ENCODE measurements at places on chromosomes 1 and 21.

GRCh38 chr1:8384577-8384976, 66.7 kb downstream of the SLC45A1 start:
- no peak for DNase-seq

- DNase-seq = no peak
These were observed 29.6 kb upstream of the CPLANE2 start for GRCh38 chr1:16266411-16267118.

GRCh38 chr1:7093297-7093696, 308.0 kb downstream of the CAMTA1 start:
- DNase-seq = no peak

DNA sequence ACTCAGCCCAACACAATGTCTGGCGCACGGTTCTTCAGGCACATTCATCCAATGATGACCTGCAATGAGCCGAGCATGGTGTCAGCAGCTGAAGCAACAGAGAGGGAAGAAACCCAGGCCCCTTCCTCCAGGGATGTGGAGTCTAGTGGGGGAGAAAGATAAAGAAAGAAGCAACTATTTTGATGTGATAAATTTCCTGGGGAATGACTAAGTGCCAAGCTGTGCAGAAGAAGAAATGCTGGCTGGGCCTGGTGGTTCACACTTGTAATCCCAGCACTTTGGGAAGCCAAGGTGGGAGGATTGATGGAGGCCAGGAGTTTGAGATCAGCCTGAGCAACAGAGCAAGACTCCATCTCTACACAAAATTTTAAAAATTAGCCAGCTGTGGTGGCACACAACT, 561.8 kb downstream of the KIF26B start:
- no peak for DNase-seq

GRCh38 chr21:31557421-31558188, 101.9 kb upstream of the SOD1 start:
- DNase-seq = no peak

DNA sequence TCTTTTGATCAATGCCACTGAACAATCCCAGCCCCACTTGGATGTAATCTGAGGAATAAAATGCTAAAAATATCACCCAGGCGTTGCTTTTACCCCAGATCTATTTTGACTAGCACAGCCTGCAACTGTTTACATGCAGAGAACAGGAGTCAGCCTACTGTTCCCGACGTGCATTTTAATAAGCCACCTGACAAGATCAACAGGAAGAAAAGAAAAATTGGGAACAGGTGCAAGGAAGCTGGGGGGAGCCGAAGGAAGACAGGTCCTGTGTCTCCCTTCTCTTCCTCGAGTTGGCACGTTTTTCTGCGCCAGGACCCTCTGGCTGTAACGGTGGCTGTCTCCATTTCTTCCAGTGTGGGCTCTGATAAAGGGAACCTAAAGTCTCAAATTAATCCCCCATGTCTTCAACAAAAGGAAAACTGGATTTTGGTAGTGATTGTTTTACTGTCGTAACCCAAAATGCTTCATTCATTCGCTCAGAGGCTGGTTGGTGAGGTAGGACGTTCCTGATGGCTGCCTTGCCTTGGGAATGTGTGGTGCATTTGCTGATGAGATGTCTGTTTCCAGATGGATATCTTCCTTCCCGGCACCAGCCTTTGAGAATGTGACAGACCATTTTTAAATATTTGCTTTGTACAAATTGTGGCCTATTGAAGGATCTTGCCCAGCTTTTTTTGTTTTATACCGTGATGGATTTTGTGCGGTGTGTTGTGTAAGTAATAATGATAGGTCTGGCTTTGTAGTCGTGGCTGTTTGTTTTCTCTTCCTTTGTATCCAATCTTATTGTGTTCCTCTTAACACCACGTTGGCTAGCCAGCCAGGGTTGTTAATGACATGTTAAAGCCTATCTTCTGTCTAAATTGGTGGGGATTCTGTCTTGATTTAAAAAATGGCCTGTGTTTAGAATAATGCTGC, 117.5 kb downstream of the C1orf21 start:
- DNase-seq = no peak

DNA sequence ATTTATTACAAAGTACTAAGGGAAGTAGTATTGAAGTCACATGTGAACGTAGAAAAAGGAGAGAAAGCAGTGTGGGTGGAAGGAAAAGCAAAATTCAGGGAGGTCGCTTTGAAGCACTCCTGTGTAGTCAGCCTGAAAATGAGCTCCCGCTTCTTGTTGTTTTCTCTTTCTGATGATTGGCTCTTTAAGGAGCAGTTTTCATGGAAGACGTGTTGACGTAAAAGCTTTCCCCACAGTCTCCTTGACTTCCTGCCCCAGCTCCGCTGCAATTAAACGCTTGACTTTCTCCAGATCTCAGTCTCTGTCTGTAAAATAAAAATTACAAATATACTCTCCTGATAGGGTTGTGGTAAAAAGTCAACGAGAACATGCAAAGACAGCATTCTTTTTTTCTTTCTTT, 661.5 kb upstream of the ZP4 start:
- no peak for DNase-seq

DNA sequence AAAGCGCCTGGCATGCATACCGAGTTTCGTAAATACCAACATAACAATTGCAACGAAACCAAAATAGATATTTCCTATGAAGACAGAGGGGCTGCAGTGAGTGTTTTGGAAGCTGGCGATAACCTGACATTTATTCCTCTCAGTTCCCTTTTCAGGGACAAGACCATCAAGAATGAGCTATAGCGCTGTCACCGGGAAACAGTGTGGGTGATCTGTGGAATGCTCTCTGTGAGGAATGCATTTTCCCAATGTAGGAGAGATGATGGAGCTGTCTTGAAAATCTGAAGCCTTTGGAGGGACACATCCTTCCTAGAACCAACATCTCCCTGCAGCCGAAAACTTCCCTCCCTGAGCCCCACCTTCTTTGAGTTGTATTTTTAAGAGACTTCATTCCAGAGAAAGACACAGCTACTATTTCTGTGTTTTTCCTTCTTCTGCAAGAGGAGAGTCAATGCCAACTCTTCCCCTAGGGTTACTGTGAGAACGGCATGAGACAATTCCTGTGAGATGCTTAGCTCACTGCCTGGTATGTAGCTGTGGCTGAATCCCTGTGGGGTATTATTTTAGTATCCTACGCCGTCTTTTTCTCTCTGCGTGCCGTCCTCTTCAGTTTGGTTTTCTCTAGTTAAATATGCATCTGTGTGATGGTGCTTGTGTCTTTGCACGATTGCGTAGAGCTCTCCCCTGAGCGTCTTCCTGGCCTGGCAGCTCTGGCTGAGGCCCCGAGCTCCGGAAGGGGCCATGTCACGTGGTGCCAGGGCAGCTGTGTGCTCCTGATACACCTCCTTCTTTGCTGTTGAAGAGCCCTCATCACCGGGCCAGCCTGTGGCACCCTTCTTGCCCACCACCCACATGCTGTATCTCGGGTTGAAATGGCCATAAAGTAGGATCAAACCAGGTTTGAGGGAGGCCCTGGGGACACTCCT, 45.2 kb downstream of the AJAP1 start:
- DNase-seq = peak; percentile 55

GRCh38 chr21:18151046-18151445, 93.6 kb upstream of the CHODL start:
- no peak for DNase-seq

DNA sequence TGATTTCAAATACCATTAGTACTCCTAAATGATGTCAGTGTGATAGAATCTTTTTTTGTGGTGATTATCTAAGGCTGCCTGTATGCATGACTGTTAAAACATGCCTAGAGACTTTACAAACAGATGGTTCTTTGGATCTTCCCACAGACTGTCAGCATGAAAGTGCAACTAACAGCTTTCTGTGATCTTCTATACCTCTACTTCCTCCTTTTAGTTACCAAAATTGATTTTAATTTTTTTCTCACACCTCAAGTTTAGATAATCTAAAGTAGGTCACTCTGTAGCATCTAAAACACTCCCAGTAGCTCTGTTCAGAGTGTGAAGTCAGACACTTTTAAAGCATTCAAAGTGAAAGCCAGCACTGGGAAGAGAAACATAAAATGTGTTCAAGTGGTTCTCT, 534.5 kb downstream of the PTPRC start:
- no peak for DNase-seq

DNA sequence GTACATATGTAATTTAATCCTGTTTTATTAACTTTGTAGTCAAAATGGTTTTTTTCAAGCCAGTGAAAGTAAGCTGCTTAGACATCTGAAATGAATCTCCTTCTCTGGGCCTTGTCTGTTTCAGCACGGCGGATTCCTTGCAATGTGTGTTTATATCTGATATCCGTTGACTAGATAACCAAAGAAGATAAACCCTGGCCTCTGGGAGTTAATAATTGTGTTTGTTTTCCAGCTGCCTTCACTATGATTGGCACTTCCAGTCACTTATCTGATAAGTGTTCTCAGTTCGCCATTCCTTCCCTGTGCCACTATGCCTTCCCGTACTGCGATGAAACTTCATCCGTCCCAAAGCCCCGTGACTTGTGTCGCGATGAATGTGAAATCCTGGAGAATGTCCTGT, 63.5 kb upstream of the UBE2U start:
- no peak for DNase-seq

DNA sequence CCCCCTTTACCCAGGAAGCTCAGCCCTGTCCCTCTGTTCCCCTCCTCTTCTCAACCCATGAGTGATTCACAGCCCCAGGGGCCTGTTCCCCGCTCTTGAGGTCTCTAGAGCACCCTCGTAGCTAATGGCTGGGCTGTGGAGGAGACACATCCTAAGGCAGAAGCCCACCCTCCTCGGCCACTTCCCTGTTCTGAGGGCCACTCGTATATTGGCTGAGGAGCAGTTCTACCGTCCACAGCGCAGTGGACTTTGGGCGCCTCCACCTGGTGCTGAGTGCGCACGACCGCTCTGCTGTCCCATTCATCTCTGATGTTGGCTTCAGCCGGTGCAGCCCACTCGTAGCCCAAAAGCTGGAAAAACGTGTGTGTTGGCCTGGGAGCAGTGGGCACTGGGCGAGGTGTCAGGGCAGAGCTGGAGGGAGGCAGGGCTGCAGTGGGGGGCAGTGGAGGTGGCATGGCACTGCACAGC, 24.5 kb upstream of the PKP1 start:
- DNase-seq = no peak

- peak; percentile 74 for DNase-seq
These were observed 22.2 kb downstream of the KCNN3 start for GRCh38 chr1:154847891-154848290.

DNA sequence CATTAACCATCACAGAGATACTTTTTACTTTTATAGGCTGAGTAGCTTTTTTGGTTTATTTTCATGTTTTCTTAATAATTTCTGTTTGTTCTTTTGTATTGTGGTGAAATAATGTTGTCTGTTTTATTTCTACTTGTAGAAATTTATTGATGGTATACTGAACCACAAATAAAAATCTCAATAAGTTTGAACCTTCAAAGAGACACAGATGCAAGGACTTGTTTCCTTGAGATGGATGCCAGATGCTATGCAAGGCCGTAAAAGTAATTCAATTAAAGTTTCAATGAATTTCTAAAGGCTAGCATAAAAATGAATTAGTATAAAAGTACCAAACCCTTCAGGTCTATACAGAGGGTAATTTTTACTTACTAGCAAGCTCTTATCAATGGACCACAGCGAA, 873.5 kb downstream of the TTLL7 start:
- DNase-seq = no peak

DNA sequence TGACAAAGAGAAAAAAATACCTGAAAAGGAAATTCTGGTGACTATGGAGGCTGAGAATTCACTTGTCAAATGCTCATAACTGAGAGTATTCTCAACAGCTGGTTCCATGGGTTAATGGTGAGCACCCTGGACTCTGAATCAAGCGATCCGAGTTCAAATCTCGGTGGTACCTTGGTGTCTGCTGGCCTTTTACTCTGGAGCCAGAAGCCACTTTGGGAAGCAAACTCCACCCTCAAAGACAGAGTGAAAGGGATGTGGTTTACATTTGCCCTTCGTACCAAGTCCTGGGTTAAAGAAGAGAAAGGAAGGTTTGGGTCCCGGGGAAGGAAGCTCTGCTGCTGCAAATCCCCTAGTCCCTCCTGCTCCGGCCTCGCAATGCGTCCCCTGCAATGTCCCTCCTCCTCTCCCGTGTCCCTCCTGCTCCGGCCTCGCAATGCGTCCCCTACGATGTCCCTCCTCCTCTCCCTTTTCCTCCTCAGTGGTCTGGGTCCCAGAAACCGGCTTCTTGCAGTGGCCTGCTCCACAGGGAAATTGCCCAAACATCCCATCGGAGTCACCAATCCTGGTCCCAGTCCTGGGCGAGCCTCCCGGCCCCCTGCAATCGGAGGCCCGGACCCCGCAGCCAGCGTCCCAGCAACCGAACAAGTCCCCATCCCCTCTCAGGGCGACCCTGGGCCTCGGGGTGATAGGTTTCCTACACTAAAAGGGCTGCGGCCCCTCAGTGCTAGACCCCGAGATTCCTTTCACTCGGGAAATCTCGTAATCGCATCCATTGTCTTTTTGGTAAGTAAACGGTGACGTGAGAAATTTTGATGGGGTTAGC, 129.4 kb downstream of the PPIAL4G start:
- no peak for DNase-seq

GRCh38 chr1:222204475-222204874, 343.4 kb downstream of the HHIPL2 start:
- DNase-seq = no peak
